ENCODE measurements at places on chromosomes 16 and 17.

DNA sequence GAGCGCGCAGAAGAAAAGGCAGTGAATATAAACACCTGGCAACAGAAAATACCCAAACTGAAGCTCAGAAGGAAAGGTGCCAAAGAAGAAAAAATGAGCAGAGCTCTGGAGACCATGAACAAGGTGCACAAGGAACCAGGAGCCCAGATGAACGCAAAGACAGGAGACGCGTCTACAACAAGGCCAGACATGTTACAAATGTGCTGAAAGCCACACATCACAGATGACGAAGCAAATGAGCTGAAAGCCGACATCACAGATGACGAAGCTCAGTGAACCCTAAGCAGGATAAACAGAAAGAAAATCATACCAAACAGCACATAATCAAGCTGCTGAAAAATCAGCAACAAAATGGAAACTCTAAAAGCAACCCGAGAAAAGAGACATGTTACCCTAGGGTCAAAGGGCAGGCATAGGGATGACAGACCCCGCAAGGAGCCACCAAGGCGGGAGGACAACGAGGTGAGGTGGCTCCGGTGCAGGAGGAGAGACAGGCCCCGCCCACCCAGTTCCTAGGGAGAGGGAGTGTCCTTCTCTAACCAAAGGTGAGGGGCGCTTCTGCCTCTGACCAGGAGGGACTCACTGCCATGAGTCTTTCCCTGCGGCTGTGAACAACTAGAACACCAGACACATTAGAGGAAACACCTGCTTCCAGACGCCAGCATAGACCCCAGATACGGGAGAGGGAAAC, 39.1 kb downstream of the CCDC57 start:
- no peak for DNase-seq

GRCh38 chr17:4487296-4487695, 11.4 kb upstream of the SPNS2 start:
- DNase-seq = no peak

DNA sequence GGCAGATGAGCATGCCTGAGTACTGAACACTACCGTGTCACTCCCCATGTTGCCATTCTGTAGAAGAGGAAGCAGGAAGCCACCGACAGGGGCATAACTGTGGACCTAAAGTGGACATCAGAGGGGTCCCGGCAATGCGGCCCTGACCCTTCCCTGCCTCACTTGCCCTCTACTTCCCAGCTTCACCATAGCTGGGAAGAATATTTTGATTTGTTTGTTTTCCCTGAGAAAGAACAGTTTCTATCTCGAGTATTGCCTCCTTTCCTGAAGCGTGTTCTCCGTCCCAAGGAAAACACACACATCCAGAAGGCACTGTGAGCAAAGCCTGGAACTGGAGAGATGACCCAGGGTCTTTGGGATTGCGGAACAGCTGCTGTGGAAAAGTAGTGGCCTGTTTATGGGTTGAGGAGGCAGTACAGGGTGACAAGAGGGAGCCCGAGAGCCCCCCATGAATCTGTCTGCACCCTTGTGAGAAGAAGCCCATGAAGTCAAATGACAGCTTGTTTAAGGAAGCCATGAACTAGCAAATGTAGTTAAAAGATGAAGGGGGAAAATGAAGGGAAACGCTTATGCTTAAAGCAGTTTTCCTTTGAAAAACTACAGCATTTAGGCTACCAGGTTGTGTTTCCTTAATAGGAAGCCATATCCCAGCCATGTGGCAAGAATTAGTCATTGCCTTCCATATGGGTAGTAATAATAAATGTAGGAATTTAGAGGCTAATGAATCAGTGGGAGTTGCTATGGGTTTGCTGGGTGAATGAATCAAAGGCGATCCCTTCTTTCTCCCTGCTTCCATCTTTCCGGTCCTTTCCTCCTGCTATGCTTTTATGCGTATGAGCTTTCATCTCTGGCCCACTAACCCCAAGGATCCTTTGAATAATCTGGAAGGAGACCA, 90.0 kb upstream of the TBX2 start:
- no peak for DNase-seq

DNA sequence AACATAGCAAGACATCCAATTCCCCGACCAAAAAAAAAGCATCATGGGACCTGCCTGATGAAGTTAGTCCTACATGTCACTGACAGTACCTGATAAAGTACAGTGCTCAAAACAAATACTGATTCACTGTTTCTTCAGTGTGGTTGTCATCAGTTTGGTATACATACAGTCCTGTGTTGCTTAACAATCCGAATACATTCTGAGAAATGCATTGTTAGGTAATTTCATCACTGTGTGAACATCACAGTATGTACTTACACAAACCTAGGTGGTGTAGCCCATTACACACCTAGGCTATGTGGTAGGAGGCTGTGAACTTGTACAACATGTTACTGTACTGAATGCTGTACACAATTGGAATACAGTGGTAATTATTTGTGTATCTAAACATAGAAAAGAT, 19.0 kb upstream of the FA2H start:
- DNase-seq = no peak

GRCh38 chr17:29331075-29331707, 37.2 kb upstream of the NUFIP2 start:
- DNase-seq = no peak

GRCh38 chr16:57575468-57576277, 33.2 kb downstream of the ADGRG5 start:
- no peak for DNase-seq

GRCh38 chr17:2830678-2831077, 34.4 kb downstream of the RAP1GAP2 start:
- DNase-seq = no peak

- no peak for DNase-seq
Observed at GRCh38 chr17:49381033-49381432, 19.0 kb upstream of the ZNF652 start.

DNA sequence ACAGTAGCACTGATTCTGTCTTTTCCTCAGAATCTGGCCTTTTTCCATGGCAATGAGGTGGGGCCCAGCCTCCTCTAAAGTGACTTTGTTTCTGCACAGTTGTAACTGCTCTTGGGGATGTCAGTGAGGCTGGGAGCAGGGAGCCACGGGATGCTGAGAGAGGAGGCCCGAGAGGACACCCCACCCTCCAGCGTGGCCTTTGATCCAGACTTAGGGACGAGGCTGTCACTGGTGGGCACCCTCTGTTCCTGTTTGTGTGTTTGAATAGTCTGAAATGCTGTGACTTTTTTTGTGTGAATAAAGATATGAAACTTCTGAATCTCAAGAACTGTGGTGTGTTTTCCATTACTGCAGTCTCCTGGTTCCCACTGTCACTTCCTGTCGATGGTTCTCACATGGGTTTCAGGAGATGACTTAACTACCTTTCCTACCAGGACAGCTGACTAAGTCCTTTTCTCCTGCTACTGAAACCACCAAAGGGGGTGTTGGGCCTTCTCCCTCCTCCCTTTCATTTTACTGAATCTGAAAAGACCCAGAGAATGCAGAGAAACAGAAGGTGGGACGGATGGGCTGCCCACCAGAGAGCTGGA, 18.6 kb downstream of the KCTD2 start:
- DNase-seq = no peak

DNA sequence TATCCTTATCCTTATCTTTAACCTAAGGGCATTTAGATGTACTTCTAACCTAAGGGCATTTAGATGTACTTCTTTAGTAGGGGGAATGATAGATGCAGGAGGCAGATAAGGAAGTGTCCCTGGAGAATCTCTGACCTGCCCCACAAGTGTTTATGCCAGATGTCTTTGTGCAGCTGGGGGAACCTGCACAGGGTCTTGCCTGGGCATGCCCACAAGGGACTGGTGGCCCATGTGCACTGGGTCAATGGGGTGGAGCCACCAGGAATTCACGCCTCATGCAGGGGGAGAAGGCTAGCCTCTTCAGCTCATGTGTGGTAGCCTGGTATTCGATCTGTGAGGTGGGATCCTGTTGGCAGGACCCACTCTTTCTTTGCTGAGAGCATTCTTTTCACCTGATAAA, 38.0 kb downstream of the CA10 start:
- DNase-seq = no peak

DNA sequence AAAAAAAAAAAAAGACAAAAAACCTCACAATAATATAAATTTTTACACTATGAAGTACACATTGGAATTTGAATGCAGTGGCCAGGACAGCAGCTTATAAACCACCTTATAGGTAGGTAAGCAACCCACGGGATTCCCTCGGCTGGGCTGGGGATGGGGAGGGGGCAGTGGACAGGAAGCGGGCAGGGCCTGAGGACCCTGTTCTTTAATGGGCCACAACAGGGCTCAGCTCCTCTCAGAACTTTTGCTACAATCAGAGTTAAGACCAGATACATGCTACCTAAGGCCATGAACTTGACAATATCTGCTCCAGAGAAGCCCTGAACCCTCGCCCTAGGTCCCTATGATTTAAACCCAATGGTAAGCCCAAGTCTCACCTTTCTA, 25.1 kb downstream of the STAT5A start:
- no peak for DNase-seq

- no peak for DNase-seq
Observed at GRCh38 chr16:73051226-73051625, 3.3 kb upstream of the ZFHX3 start.

DNA sequence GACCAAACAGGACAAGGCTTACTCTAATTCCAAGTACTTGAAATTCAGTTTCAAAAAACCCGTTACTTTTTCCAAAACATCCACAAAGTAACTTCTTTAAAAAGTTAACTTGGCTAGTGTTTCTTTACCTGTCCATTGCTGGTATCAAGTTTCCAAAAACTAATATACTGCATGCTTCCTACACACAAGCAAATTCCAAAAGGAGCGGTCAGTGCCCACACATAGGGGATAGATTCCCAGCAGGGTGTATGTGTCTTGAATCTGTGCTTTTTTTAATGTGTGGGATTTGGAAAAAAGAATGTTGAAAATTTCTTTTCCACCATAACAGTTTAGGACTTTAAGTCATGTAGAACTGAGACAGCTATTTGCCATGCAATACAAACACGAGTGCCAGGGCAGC, 367.8 kb upstream of the SOX9 start:
- no peak for DNase-seq

DNA sequence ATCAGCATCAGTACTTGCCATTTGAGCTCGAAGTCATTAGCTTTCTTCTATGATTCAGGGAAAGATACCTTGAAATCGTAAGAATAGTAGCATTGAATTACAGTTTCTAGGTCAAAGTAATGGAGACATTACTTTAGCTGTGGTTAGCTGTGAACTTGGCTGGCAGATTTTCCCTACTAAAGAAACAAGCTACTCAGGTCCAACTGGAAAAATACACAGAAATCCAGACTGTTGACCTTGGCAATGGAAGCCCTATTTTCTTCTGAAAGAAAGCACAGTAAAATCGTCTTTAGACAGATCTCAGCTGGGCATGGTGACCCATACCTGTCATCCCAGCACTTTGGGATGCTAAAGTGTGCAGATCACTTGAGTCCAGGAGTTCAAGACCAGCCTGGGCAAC, 13.4 kb upstream of the DNAJA2 start:
- no peak for DNase-seq

- DNase-seq = no peak
Observed at GRCh38 chr17:42266918-42267766, 9.0 kb downstream of the STAT5B start.

DNA sequence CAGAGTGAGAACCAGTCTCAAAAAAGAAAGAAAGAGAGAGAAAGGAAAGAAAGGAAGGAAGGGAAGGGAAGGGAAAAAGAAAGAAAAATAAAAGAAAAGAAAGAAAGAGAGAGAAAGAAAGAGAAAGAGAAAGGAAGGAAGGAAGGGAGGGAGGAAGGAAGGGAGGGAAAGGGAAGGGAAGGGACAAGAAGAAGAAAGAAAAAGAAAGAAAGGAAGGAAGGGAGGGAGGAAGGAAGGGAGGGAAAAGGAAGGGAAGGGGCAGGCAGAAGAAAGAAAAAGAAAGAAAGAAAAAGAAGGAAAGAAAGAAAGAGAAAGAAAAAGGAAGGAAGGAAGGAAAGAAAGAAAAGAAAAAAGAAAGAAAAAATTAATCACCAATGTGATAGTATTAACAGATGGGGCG, 15.7 kb downstream of the SLC5A11 start:
- no peak for DNase-seq

DNA sequence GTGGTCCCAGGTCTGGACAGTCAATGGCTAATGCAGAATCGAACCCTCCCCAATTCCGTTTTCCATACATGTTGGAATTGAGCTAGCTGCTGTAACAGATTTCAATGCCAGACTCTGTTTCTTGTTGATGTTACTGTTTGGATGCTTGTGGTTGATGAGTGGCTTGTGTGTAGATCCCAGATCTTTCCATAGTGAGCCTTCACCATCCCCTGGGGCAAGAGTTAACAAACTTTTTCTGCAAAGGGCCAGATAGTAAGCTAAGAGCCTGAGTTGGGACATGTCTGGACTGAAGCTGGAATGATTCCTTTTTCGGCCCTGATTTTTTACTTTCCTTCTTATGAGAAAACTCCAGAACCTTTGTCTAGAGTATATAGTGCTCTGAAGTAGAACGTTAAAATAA, 296.3 kb downstream of the CPPED1 start:
- DNase-seq = no peak

DNA sequence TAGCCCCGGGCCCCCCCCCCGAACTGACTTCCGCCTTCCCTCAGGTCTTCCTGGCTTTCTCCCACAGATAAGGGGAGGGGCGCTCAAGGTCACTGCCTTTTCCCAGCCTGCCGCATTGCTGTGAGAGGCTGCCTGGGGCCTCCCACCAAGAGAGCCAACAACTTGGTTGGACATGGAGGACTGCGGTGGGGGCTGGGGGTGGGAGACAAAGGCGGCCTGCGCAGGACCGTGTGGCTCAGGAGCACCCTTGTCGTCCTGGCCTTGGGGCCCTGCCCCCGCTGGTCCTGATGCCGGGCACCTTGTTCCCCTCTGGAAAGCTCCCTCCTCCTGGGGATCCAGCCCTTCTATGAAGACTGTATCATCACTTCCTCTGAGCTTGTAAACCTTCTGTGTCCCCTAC, 105.6 kb upstream of the FOXF1 start:
- no peak for DNase-seq

- no peak for DNase-seq
Observed at GRCh38 chr17:79600681-79601131, 10.1 kb downstream of the RBFOX3 start.

- DNase-seq = no peak
Observed at GRCh38 chr16:72554935-72555334, 383.0 kb upstream of the PMFBP1 start.

GRCh38 chr16:8931859-8932258, 31.8 kb downstream of the USP7 start:
- no peak for DNase-seq

GRCh38 chr17:1720856-1721386, 3.6 kb upstream of the WDR81 start:
- peak; percentile 7 for DNase-seq

DNA sequence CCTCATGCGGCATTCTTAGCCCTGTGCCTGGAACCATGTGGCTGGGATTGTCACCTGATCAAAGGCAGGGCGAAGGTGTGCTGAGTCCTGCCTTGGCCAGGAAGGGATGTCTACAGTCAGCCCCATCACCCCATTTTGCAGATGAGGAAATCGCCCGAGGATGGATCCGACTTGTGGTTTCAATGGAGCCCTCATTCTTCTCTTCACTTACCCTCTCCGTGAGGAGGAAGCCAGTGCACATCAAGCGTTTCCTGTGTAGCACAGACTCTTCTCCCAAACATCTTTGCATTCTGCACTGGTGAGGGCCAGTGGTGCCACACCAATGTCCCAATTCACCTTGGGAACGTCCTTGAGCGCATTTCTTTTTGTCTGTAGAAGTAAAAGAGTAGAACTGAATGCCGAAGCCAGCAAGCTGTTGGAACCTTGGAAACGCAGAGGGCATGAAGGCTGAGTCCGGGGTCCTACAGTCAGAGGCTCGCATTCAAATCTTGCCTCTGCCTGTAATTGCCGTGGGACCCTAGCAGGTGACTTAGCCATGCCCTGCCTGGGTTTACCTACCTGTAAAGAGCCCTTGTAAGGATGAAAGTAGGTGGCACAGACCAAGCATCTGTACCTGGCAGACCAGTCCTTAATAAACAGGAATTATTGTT, 85.4 kb downstream of the IRF8 start:
- DNase-seq = no peak

- no peak for DNase-seq
Observed at GRCh38 chr16:28041615-28042014, 21.9 kb downstream of the GSG1L start.
